Parietal lobe (tissue), 2 donors: ENCODE measurements at places on chromosomes 4 and X. TPM values are rescaled to one million over a fixed set of nuclear protein-coding genes. Genes with fewer than 3 reads are reported as not detected.

RAB9A gene
- 17.2 TPM for total RNA-seq

EMCN gene
- total RNA-seq = 2.2 TPM

ARAP2 gene
- 101 TPM for total RNA-seq

POU3F4 gene
- 18.8 TPM for total RNA-seq

TLR3 gene
- 0.63 TPM for total RNA-seq

BTK gene
- 0.94 TPM for total RNA-seq

ZNF41 gene
- 14.7 TPM for total RNA-seq

SYNPO2 gene
- total RNA-seq = 1.9 TPM

RRH gene
- total RNA-seq = 0.31 TPM

VCX gene
- not detected for total RNA-seq

EDA gene
- total RNA-seq = 4.7 TPM

SMIM14 gene
- 37.9 TPM for total RNA-seq

UBE2K gene
- 75.1 TPM for total RNA-seq

XPNPEP2 gene
- not detected for total RNA-seq

THAP9 gene
- total RNA-seq = 22.2 TPM

WDR13 gene
- 88.9 TPM for total RNA-seq

CD99L2 gene
- total RNA-seq = 33.5 TPM

HTN1 gene
- not detected for total RNA-seq

DRD5 gene
- 0.63 TPM for total RNA-seq

ADAMTS3 gene
- 15.3 TPM for total RNA-seq

PPM1K gene
- 134 TPM for total RNA-seq

SYTL4 gene
- total RNA-seq = 1.3 TPM

JADE3 gene
- 11.0 TPM for total RNA-seq

JCHAIN gene
- not detected for total RNA-seq

USP26 gene
- under 0.01 TPM for total RNA-seq

GPR173 gene
- 36.0 TPM for total RNA-seq

IL13RA1 gene
- 2.5 TPM for total RNA-seq

H2BW2 gene
- not detected for total RNA-seq

ADH6 gene
- not detected for total RNA-seq

RASGEF1B gene
- 52.3 TPM for total RNA-seq
